ENCODE measurements at places on chromosomes 2 and 18. TPM values are rescaled to one million over a fixed set of nuclear protein-coding genes. Genes with fewer than 3 reads are reported as not detected.
A peak's percentile ranks its signal among the peaks of the same experiment; 100 is the strongest.

GRCh38 chr2:135942936-135943688 is 42.3 kb downstream of the DARS1 start:
- H3K4me1 ChIP-seq, result no peaks in the 10 kb centered on the region
- no peaks in the 10 kb centered on the region for H3K27me3 ChIP-seq
- peaks cover 5% of the 10 kb centered on the region for H3K36me3 ChIP-seq

The GNAL gene
- 1.7 TPM for total RNA-seq

DNA sequence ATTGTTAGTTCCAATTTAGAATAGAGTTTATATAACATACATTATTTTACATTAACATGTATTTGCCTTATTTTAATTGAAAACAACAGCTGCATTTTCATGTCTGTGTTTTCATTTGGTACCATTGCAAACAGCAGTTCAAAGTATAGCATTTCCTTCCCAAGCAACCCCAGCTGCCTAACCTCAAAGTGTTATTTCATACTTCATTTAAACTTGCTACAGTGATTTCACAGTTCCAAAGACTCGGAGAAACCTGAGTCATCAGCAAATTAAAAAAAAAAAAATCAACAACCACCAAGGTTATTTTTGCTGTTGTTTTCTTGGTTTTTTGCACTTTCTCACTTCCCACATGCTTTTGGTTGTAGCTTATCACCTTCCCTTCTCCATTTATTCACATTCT is 236.5 kb upstream of the SPHKAP start:
- no peak overlapping the region for H3K4me3 ChIP-seq
- H3K36me3 ChIP-seq, result no peaks in the 10 kb centered on the region
- peak overlapping the region; percentile 76 for H3K27ac ChIP-seq
- H3K27me3 ChIP-seq, result no peaks in the 10 kb centered on the region
- DNase-seq, result peak; percentile 80

DNA sequence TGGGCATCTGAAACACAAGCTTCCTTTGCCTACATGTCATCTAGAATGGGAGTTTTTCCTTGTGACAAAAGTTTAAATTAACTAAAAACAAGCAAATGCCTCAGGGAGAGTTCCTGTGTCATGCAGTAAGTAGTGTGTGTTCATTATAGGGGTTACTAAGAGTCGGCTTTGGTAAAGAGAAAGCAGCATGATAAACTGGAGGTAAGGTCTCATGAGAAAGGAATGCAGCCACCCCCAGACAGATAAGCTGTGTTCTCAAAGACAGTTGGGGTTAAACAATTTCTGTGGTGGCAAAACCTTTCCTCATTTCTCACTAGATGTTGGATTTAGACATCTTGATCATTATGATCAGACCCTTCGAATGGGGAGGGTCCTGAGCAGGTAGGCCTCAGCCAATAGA is 129.7 kb downstream of the MAP4K4 start:
- no peaks in the 10 kb centered on the region for H3K27me3 ChIP-seq
- peaks cover 10% of the 10 kb centered on the region for H3K4me1 ChIP-seq
- peaks cover 40% of the 10 kb centered on the region for H3K36me3 ChIP-seq
- no peak for DNase-seq

- H3K4me1 ChIP-seq, result no peaks in the 10 kb centered on the region
- DNase-seq, result no peak
- H3K27me3 ChIP-seq, result no peaks in the 10 kb centered on the region
- H3K27ac ChIP-seq, result no peak overlapping the region
- no peak overlapping the region for H3K4me3 ChIP-seq
These were observed 190.6 kb downstream of the TPGS2 start for GRCh38 chr18:36638224-36638623.

- H3K27ac ChIP-seq, result no peak overlapping the region
- no peaks in the 10 kb centered on the region for H3K36me3 ChIP-seq
- H3K4me1 ChIP-seq, result peaks cover 2% of the 10 kb centered on the region
These were observed 55.7 kb upstream of the SLC39A10 start for GRCh38 chr2:195601361-195601760.

The THUMPD2 gene
- 18.2 TPM for total RNA-seq

The CYP26B1 gene
- 11.7 TPM for total RNA-seq
